Fibroblast of skin of scalp (primary cell): ENCODE measurements at places on chromosomes 1 and 21.

DNA sequence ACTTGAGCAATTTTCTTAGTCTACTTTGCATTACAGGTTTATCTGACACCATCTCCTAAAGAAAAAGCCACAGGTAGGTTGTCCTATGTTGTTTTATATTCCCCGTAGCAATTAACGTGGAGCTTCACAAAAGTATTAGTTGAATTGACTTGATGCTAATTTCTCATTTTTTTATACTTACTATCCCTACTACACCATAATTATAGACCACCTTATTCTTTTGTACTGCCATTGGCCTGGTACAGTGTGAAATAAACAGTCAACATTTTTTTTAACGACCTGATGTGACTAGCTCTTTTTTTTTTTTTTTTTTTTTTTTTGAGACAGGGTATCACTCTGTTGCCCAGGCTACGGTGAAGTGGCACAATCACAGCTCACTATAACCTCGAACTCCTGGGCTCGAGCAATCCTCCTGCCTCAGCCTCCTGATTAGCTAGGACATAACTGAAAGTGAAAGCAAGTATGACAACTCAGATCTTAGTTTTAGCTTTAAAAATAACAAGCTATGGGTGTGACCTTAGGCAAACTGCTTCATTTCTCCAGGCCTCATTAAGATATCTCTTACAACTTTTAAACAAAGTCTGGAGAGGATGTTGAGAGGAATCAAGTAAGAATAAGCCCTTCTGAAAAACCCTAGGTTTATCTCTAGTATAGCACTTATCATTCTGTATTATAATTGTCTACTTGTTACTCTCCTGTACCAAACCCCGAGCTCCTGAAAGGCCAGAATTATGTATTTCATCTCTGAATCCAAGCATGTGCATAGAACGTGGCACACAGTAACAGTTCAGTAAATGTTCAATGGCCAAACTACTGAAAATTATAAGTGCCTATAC lies 49.5 kb downstream of the LUZP1 start:
- DNase-seq, result peak; percentile 25

GRCh38 chr1:9596415-9597123 lies 7.9 kb downstream of the TMEM201 start:
- DNase-seq, result no peak

DNA sequence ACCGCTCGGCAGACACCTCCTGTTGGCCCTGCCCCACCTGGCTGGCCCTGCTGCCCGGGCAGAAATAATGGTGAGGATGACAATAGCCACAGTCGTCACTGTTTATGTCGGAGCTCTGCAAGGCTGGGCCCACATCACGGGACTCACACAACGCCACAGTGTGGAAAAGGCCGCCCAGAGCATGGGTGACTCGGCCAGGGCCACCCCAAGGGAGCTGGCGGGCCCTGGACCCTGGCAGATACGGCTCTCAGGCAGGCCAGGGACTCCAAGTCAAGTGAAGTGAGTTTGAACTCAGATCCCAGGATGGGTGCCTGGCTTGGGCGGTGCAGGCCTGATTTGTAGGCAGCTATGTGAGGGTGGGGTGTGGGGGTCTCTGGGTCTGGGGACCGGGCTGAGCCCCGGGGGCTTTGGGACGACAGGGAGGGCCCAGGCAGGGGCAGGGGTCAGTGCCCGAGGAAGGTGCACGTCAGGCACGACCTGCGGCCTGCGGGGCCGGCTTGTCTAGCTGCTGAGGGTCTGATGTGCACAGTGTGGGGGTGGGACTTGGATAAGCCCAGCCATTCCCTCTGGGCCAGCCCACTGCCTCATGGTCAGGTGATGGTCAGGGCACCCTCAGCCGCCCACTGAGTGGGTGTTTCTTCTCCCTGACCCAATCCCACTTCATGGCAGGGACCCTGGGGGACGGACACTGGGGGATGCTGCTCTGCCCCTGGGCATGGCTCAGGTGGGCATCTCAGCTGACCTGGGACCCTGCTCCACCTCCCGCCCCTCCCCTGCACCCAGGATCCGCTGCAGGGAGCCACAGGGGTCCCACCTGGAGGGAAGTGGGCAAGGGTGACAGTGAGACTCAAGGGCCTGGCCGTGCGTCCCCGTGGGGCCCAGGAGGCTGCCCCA lies 1.0 kb downstream of the RNF223 start:
- no peak for DNase-seq

GRCh38 chr1:220691053-220691684 lies 1.0 kb downstream of the C1orf115 start:
- no peak for DNase-seq

DNA sequence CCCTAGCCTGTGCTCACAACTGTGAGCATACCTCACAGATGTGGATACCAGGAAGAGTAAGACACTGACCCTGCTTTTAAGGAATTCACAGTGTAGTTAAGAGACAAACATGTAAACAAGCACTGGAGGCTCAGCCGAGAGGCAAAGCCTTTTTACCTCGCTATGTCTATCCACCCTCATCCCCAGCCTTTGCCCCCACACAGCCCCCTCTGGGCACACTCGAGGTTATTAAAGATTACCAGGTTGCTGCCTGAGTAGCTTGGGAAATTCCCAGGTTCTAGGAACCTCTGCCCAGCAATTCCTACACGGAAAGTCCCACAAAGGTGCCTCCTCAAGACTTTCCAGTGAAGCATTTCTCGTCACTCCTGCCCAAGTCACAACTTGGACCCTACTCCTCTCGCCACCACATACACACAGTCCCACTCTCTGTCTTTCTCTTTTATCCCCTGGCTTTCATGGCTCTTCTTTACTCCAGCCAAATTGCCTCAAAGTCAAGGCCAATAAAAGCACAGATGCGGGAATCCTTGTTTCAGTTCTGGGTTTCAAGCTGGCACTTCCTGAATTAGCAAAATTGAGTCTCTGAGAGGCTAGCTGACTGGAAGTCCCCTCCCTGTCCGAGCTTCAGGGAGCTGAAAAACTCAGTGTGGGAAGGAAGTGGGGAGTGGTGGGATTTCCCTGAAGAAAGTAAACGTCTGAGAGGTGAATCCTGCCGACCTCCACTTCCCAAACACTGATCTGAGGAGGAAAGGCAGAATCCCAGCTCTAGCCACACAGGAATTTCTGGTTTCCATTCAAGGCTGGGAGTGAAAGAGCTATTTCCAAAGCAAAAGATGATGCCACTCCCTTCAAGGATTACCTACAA lies 7.6 kb downstream of the DENND2D start:
- no peak for DNase-seq

GRCh38 chr1:110136911-110137310 lies 13.4 kb upstream of the SLC6A17 start:
- DNase-seq, result no peak

DNA sequence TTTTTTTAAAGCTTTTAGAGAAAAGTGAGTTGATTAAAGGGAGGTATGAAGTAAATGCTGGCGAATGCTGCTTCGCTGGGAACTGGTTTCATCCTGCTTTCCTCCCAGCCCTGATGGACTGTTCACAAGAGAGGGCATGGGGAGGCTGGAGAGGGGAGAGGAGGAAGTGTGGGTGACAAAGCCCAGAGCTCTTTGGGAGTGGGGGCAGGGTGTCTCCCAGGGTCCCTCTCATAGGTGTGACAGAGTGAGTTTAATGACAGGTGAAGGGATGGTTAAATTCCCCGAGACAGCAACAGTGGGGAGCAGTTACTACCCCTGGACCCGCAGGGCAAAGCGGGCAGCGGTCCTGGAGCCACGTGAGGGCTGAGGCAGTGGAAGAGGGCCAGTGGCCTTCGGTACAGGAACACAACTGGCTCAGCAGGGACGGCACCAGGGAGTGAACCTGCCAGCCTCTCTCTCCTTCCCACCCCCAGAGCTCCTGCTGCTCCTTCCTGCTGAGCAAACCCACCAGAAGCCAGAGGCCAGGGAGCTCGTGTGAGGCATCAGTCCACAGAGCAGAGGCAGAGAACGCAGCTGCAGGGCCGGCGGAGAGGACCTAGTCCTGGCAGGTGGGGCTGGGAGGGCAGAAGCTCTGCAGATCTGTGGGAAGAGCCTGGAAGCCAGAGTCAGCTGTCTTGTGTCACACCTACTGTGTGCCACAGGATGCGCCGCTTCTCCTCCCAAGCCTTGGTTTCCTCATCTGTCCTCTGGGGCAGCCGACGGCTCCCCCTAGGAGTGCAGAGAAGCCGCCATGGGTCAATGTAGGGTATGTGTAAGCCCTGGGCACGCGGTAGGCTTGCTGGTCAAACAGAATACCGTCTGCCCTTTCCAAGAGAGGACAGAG lies 20.9 kb upstream of the LRP8 start:
- DNase-seq, result no peak

DNA sequence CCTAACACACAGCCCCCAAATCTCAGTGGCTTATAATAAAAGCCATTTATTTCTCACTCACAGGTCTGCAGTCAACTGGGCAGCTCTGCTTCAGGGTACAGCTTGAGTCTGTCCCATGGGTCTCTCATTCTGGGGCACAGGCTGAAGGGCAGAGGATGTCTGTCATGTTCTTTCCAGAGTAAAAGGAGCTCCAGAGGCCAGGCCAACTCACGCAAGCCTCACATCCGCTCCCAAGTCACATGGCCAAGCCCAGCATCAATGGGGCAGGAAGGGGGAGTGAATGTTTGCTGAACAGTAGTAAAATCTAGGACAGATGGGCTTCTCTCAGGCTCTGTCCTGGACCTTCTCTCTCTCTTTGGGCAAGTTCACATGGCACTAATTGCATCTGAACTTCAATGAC lies 7.1 kb upstream of the SSBP3 start:
- peak; percentile 71 for DNase-seq

DNA sequence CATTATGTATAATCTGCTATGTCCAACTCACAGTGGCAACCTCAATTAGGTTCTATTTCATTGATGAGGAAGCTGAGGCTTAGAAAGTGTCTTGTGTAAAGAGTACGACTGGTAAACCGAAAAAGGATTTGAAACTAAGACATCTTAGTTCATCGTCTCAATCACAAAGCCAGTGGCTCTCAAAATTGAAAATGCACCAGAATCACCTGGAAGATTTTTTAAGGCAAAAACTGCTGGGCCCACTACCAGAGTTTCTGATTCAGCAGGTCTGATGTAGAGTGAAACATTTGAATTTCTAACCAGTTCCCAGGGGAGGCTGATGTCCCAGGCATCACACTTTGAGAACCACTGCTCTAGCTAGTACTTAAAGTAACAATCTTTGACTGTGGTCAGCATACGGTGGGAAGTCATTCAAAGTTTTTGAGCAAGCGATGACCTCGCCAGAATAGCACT lies 5.2 kb upstream of the LRRC53 start:
- no peak for DNase-seq

GRCh38 chr1:209227171-209227570 lies 356.3 kb upstream of the CAMK1G start:
- no peak for DNase-seq
